ENCODE measurements at places on chromosomes 11 and 22. TPM values are rescaled to one million over a fixed set of nuclear protein-coding genes. Genes with fewer than 3 reads are reported as not detected.

The GLB1L2 gene
- total RNA-seq = not detected

The MGAT3 gene
- not detected for total RNA-seq

The SCN2B gene
- total RNA-seq = not detected

The SCGB2A2 gene
- not detected for total RNA-seq

The BTBD18 gene
- total RNA-seq = not detected

The MUC6 gene
- not detected for total RNA-seq

The WNT11 gene
- not detected for total RNA-seq

The ADAMTS15 gene
- total RNA-seq = 1.8 TPM

The TMPRSS6 gene
- not detected for total RNA-seq

The EMSY gene
- total RNA-seq = 32.5 TPM

The IRAG1 gene
- 0.99 TPM for total RNA-seq

The OVCH2 gene
- not detected for total RNA-seq

The POTEH gene
- not detected for total RNA-seq

The C22orf42 gene
- total RNA-seq = not detected

The TMEM109 gene
- total RNA-seq = 91.8 TPM

The ZNF280A gene
- total RNA-seq = not detected

The OR2AG2 gene
- not detected for total RNA-seq

The FGF3 gene
- not detected for total RNA-seq

- DNase-seq = no peak
These were observed 82.5 kb downstream of the MAML2 start for GRCh38 chr11:96260532-96260931.

GRCh38 chr22:44682556-44683168 lies 19.3 kb upstream of the PRR5 start:
- DNase-seq = no peak

GRCh38 chr11:116829525-116830183 lies at the start of gene APOC3:
APOC3 (plus strand) TSS chr11:116829907; CDS start chr11:116830583, 676 bp downstream.
- no peak for DNase-seq

DNA sequence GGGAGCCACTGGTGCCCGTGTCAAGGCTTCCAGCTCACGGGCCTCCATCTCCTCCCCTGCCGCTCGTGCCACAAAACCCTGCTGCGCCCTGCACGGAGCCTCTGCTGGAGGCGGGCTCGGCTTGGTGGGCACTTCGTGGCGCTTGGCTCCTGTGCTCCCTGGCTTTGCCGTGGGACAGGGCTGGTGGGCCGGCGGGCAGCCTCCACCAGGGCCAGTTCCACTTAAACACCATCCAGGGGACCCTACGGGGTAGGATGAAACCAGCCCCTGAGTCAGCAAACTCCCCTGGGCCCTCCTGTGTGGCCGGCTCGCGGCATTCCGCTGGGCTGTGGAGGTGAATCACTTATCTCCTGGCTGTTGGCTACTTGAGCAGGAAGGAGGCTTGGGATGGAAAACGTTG lies 1304.6 kb downstream of the BRD1 start:
- DNase-seq = no peak

- no peak for DNase-seq
These were observed 60.6 kb upstream of the YPEL1 start for GRCh38 chr22:21796231-21796630.

DNA sequence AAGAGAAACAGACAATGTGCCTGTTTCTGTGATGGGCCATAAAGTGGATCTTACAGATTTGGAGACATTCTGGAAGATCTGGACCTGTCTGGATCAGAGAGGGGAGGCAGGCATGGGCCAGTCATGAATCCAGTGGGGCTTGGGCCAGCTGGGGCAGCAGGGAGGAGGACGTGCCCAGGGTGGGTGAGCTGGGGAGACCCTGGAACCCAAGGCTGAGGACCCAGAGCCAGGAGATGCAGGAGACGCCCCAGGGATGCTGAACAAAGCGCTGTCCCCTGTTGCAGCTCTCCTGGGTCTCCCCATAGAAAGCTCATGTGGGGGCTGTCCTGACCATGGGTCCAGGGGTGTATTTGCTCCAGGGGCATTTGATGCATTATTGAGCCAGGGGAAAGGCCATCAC lies 1.5 kb upstream of the APOBEC3A start:
- no peak for DNase-seq

GRCh38 chr11:2347308-2347830 lies 29.7 kb upstream of the CD81 start:
- no peak for DNase-seq

DNA sequence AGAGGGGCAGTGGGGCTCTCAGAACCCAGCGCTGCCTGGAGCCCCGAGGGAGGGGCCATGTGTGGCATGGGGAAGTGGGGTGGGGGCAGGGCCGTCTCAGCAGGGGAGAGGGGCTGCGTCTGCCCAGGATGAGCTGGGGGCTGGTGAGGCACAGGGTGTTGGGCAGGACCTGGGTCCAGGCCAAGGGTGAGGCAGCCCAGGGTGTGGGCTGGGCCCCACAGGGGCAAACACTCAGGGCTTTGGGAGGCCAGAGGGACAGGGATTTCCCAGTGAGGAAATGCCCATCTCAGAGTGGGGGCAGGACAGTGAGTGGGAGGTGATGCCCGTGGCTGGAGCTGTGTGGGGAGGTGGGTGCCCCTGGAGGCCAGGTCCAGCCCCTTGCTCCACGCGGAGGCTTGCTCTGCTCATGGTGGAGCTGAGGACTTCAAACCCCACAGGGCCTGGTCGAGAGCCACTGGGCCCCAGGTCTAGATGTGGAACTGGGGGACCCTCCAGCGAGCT lies 5.4 kb downstream of the PLXNB2 start:
- peak; percentile 51 for DNase-seq

GRCh38 chr11:35014346-35014745 lies 97.9 kb downstream of the PDHX start:
- DNase-seq = peak; percentile 39

GRCh38 chr11:330307-330693 lies 9.6 kb upstream of the IFITM3 start:
- DNase-seq = no peak

GRCh38 chr22:49284056-49284784 lies 543.5 kb downstream of the BRD1 start:
- no peak for DNase-seq

GRCh38 chr11:15371533-15371932 lies 256.8 kb downstream of the INSC start:
- DNase-seq = no peak

DNA sequence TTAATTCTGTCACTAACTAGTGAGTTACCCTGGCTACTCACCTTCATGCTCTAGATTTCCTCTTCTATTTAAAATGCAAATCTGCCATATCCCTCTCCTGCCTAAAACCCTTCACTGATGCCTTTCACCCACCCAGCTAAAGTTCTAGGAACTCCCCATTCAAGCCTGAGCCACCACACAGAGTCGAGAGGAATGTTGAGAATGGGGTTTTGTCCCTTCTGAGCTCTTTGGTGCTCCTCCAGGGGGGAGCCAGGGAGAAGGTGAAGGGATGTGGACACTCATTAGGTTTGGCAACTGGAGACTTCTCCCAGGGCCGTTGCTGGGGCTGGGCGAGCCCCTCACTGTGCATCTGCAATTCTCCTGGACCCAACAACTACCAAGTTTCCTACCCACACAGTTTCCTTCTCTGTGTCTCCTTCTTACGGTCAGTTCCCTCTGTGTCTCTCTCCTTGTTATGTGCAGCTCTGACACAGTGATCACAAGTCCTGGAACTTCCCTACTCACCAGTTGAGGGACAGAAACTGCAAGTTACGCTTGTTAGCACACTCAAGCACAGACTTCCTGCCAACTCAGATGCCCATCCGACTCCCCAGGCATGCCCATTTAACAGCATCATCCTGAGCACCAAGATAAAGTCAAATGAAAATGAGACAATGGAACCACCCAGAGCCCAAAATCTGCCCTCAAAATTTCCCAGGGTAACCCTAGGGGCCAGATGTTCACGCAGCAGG lies 6.5 kb upstream of the IL10RA start:
- DNase-seq = no peak

DNA sequence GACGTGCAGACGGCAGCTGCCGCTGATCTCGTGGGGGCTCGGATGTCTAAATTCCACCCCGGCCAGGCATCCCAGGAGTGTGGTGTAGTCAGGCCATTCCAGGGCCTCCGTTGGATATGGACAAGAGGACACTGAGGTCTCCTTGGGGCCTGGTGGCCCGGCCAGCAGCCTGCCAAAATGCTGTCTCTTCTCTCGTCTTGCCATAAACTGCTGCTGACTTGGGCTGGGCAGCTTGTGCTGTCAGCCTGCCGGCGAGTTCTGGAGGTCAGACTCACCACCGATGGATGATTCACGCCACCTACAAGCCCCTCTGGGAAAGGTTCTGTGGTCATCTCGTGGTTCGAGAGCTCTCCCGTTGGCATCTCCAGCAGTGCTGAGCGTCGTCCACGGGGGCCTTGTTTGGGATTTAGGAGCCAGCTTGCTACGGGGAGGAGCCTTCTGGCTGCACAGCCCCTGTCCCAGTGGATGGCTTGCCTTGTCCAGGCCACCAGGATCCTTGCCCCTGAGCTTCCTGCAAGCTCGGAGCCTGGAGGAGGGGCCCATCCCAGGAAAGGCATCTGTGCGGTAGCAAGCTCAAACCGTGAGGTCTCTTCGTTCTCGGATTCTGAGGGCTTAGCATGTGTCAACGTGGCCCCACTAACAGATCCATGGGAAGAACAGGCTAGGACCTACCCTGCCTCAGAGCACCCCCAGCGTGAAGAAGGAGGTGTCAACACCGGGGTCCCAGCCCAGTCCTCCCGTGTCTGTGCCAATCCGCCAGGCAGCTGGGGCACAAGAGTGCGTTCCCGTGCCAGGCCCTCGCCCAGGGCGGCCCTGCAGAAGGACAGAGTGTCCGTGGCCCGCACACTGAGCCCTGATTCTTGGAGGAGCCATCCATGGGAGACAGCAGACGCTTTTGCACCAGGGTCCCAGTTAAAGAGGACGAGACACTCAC lies 1114.1 kb downstream of the BRD1 start:
- DNase-seq = no peak

GRCh38 chr11:1262172-1263006 lies 39.5 kb downstream of the MUC5B start:
- peak; percentile 87 for DNase-seq

GRCh38 chr11:47220401-47220821 lies 5.6 kb downstream of the DDB2 start:
- DNase-seq = no peak

- no peak for DNase-seq
These were observed 20.0 kb downstream of the POLR3H start for GRCh38 chr22:41524251-41524661.

GRCh38 chr11:66011239-66011784 lies 496 bp upstream of the CST6 start:
- peak; percentile 37 for DNase-seq

DNA sequence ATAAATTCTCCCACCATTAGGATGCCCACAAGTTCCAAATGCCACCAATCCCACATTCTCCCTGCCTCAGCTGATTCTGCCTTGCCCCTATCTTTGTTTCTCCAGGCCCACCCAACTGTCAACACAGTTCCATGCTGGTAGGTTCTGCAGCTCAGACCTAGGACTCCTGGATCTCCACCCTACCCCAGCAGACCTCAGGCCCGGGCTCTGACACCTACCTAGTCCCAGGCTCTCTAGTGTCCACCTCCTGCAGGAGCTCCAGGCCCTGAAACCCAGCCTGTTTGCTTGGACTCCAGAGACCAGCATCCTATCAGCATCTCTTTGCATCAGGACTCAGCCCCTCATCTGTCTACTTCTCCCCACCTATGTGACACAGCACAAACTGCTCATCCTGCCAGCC lies 86.5 kb downstream of the PDE2A start:
- no peak for DNase-seq

DNA sequence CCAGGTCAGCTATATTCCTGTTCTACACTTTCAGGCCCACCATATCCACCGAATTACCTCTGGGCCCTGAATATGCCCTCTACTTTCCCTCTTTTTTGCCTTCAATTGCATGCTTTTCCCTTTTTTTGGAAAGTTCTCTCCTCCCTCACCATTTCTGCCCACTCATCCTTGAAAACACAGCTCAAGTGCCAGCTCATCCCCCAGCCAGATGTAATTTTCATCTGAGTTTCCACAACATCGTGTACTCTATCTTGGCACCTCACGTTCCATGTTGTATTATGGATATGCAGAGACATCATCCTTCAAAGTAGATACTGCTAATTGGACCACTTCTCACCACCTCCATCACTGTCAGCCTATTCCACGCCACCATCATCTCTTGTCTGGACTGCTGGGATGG lies 129.8 kb upstream of the HSD17B12 start:
- DNase-seq = no peak

DNA sequence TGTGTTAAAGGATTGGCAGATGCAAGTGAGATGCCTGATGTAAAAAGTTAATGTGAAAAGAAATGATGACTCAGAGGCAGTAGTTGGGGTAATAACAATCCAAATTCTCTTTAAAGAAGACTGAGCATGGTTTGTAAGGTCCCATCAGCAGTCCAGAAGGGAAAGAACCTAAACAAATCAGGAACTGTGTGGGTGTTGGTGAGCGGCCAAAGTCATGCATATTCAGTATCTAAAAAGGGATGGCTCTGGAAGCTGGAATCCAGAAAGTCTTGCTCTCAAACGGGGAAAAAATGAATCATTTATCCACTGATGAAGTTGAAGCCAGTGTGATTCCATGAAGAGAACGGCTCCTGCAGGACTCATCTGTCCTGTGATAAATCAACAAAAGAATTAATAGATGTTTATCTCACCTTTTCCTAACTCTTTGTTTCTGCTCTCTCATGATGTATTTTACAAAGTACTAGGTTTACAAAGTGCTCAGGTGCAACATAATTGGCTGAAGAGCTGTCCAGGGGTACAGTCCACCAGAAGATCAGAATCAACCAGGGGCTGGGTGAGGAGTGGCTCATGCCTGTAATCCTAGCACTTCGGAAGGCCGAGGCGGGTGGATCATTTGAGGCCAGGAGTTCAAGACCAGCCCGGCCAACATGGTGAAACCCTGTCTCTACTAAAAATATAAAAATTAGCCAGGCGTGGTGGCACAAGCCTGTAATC lies 20.5 kb upstream of the SORL1-AS1 start:
- DNase-seq = no peak

GRCh38 chr11:95487391-95487790 lies 256.4 kb upstream of the SESN3 start:
- no peak for DNase-seq

GRCh38 chr22:45629469-45630089 lies 42.1 kb upstream of the ATXN10 start:
- DNase-seq = no peak

- DNase-seq = no peak
These were observed 1288.4 kb downstream of the BRD1 start for GRCh38 chr22:48539261-48539660.

DNA sequence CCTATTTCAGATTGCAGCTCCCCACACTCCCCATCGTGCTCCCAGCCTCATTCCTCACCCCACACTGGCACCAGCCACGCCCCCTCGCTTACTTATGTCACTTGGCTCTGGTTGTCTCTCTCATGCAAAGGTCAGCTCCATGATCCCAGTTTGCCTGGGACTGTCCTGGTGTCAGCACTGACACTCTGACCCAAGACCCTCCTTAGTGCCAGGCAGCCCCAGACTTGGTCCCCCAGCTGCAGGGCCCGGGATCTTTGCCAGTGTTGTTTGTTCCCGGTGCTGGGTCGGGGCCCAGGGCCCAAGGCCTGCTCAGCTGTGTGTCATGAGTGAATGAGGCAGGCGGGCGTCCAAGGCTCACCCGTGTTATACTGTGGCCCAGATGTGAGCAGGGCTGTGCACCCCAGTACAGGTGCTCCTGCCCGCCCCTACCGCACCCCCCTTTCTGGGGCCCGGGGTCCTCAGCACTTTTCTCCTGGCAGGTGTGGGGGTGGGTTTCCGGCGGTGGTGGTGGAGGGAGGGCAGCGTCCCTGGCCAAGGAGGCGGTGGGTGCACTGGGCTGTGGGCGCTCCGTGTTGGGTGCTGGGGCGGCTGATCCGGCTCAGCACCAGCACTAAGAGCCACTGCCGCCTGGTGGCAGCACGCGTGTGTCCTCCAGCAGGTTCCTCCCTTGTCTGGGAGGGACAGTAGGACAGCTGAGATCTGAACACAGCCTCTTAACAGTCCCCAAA lies 19.5 kb downstream of the IL17REL start:
- DNase-seq = peak; percentile 40
